ENCODE measurements at places on chromosomes 11 and 22.

DNA sequence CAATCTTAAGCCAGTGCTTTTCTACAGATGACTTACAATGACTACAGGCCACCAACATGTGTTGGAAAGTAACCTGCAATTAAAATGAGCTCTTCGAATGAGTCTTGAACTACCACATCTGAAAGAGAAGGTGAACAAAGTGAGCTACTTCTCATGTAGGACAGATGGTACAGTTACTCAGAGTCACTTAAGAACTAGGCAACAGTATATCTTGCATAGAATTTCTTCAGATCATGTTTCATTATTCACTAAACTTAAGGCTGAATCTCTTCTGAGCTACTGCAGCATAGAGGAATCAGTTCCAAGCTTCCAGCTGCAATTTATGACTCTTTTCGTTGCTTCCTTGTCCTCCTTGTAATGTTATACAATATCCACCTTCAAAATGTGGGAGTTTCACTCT is 270.9 kb downstream of the TTC28 start:
- DNase-seq, result no peak

DNA sequence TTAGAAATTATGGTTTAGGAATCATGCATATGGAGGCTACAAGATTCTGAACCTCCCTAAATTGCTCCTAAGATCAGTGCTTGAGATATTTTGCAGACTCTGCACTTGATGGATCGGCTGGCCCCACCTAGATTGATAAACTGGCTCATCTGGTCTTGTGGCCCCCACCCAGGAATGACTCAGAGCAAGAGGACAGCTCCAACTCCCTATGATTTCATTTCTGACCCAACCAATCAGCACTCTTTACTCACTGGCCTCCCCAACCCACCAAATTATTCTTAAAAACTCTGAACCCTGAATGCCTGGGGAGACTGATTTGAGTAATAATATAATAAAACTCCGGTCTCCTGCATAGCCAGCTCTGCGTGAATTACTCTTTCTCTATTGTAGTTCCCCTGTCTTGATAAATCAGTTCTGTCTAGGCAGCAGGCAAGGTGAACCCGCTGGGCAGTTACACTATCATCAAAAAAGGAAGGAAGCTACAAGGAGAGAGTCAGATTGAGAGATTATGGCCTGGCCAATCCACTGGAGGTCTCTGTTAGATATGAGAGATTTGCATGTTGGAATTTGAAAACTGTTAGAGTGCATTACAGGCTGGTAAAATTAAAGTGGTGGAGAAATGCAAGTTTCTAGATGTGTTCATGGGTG is 245.8 kb downstream of the CSNK2A3 start:
- no peak for DNase-seq

DNA sequence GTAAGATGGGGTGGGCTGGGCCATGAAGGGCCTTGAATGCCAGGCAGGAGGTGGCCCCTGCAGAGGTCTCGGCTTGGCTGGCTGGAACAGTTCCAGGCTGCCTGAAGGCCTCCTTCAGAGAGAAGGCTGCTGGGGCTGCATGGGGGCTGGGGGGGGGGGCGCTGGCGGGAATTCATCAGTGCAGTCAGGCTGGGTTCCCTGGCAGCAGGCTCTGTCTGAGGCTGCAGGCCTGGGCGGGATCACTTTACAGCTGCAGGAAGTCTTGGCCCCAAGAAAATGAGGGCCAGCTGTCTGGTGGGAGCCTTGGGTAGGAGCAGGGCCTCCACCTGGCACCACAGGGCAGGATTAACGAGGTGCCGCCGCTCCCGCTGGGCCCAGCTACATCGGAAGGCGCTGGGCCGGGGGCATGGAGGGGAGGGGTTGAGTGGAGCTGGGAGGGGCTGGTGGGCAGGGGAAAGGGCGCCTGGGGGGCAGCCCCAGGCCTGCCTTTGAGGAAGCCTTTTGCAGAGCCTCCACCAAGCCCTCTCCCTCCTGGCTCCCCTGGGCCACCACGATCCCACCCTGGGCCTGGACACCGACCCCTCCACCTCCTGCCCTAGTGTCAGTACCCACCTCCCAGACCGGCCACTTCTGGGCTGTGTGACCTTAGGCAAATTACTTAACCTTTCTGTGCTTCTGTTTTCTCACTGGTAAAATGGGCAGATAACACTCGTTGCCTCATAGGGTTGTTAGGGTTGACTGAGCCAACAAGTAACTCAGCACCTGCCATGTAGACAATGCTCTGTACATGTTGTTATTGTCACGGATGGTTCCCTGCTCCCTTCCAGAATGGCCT is 31.0 kb upstream of the HMOX1 start:
- DNase-seq, result no peak

GRCh38 chr11:32137263-32137662 is 46.4 kb downstream of the RCN1 start:
- no peak for DNase-seq

GRCh38 chr11:30317030-30317429 is 5.9 kb upstream of the ARL14EP start:
- DNase-seq, result no peak

DNA sequence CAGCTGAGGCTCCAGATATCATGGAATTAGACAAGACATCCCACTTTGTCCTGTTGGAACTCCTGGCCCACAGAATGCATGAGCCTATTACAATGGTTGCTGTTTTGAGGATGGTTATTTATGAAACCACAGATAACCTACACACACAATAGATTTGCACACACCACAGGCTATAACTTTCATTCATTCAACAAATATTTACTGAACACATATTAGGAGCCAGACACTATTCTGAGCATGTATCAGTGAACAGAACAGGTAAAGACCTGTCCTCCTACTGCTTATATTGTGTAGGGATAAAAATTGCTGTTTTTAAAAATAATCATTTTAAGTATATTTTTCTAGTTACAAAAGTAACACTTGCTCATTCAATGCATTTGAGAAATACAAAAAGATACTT is 13.4 kb upstream of the LDLRAD3 start:
- DNase-seq, result no peak

DNA sequence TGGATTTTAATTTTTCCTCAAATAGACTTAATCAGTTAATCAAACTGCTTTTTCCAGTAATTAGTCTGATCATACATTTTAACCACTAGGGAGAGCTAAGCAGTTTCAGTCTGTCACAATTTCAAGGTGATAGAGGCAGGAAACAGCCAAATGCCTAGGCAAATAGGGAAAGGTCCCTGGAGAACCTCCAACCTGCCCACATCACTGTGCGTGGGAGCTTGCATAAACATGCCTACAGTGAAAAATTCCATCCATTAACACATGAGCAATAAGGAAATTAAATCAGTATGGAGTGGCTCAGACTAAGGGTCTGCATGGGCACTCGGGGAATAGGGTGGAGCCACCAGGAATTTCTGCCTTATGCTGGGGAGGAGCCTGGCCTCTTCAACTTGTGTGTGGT is 74.6 kb downstream of the AASDHPPT start:
- DNase-seq, result no peak

DNA sequence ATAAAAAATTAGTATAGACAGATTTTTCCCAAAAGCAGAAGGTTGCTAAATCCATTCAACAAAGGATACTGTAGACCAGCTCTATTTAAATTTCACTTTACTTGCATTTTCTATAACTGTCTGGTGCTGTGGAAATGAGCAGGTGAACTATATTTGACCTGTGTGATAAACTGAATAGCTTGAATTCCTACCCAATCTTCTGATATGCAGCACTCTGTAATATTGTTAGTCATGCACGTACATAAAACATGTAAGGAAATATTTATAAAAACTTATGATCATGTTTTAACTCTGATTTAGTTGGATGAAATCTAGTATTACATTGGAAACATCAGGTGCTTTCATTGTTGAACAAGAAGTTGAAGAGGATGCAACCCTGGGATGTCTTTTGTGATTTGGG is 213.6 kb downstream of the DBX1 start:
- DNase-seq, result no peak

- DNase-seq, result no peak
Measured at GRCh38 chr11:70584498-70585235, 186.3 kb downstream of the CTTN start.

GRCh38 chr11:57786436-57786835 is 24.8 kb downstream of the CTNND1 start:
- no peak for DNase-seq

DNA sequence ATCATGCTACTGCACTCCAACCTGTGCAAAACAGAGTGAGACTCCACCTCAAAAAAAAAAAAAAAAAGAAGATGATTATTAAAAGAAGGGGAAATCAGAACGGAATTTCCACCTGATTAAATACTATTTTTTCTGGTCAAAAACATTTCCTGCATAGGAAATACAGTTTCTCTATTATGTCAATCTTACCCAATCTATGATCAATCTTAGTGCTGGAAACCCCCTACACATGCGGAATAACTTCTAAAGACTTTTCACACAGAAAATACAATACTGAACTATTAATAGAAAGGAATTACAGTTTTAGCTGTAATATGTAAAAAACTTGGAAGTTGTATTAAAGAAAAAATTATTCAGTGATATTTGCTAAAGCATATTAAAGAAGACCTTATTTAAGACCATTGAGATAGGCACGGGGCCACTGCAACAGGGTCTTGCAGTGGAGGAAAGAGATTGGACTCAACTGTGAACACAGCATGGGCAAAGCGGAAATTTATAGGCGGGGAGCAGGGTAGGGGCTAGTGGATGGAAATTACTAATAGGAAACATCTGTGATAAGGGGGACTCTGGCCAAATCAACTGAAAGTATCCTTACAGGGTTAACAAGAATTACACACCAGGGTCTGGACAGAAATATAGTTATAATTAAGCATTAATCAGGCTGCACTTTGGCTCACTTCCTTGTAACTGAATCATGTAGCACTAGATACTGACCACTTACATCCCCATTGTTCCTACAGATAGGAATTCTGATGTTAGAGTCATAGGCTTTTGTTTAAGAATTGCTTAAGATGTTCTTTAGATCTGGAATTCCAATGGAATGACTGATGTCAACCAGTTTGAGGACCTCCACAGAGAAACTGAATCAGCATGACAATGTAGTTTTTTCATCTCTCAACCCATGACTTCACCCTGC is 411.5 kb upstream of the DDI1 start:
- no peak for DNase-seq

DNA sequence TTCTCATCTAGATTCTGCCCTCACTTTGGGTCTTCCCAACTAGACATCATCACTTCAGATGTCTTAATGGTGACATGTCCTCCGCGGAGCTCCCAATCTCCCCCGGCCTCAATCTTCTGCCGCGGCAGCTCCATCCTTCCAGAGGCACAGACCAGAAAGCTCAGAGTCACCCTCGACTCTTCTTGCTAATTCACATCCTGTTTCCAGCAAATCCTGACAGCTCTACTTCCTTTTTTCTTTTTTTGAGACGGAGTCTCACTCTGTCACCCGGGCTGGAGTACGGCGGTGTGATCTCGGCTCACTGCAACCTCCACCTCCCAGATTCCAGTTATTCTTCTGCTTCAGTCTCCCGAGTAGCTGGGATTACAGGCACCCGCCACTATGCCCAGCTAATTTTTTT is 54.5 kb downstream of the CACNG2 start:
- DNase-seq, result no peak

DNA sequence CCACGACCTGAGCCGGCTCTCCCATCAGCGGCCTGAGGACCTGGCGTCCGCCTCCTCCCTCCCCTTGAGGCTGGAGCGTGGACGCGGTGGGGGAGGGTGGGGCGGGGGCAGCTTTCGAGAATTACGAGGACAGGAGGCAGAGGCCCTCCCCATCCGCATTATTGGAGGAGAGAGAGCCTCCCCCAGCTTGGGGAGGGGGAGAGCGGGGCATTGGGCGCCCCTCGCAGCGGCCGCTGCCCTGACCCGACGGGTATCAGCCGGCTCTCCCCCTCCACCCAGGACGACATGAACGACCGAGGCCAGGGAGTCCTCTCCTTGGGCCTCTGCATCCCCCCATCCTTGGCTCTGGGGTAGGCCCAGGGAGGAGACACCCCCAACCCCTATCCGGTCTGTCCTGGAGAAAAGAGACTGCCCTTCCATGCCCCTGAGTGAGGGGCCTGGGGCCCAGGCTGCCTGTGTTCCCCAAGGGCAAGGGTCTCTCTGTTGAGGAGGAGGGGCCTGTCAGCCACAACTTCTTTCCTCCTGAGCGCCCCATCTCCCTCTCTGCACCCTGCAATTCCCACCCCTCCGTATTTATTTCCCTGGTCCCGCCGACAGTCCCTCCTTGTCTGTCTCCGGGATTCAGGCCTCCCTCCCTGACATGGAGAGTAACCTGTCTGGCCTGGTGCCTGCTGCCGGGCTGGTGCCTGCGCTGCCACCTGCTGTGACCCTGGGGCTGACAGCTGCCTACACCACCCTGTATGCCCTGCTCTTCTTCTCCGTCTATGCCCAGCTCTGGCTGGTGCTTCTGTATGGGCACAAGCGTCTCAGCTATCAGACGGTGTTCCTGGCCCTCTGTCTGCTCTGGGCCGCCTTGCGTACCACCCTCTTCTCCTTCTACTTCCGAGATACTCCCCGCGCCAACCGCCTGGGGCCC is 495 bp downstream of the GPR137 start:
- no peak for DNase-seq

DNA sequence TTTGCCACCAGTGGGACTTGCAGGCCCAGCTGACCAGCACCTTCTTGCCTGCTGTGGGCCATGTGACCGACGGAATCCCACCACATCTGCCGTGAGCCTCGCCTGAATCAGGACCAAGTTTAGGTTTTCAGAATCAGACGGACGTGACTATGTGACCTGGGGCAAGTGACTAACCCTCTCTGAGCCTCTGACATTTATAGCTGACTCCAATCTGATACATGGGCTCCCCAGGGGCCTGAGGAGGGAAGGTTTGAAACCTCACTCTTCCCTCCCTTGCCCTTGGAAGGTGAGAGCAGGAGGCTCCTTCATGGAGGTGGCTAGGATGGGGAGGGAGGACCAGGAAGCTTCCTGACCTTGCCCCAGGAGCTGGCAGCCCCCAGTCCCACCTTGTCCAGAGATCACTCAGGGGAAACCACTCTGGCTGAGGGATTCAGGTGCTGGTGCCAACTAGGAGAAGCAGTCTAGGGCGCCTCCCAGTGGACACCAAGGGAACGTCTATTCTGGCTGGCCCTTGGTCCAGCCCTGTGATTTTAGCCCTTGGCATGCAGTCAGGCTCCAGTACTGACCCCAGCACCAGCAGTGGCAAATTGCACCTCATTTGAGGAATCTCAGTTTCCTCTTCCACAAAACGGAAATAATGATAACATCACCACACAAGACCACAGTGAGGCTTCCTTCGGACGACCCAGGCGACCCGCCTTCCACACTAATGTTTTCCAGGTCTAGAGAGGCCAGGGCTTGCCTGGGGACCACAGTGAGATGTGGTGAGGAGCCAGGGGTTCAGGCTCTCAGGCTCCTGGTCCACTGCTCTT is 47.2 kb upstream of the SYT7 start:
- DNase-seq, result no peak

- DNase-seq, result no peak
Measured at GRCh38 chr11:126430581-126431335, 75.3 kb downstream of the ST3GAL4 start.

All from SIG-M5 (cell line).